KG1 (cell line): ENCODE measurements at places on chromosomes 7 and 10.

- no peak for DNase-seq
Measured at GRCh38 chr7:17530741-17531421, 232.4 kb downstream of the AHR start.

GRCh38 chr7:149838992-149839408, 825 bp downstream of the ZNF862 start:
- no peak for DNase-seq

DNA sequence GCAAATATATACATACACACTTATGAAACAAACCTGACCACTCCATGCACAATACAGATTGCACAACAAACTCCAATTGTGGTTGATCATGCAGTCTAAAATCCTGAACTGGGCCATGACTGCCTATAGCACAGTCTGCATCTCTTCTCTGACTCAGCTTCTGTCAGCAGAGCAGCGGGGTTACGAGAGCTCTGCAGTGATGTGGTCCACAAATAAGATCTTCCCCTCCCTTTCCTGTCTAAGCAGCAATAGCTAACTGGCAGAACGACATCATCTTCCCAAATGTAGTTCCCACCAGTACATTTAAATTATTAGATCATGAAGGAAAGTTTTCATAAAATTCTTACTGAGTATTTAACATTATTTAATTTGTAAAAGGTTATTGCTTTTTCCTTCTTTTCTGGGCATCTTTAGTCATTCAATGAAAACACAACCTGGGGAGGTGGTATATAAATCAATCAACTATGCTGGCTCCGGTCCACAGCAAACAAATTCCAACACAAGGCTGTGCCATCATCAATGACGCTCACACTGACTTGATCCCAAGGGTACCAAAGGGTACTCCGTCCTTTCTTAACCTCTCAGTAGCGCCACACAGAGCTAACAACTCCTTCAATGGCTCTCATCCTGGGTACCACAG, 17.1 kb downstream of the ARHGAP21 start:
- no peak for DNase-seq

GRCh38 chr10:50431133-50431532, 179.8 kb upstream of the ASAH2 start:
- DNase-seq = no peak

GRCh38 chr10:99535764-99536337, 3.1 kb downstream of the NKX2-3 start:
- no peak for DNase-seq

GRCh38 chr7:15158141-15158810, 255.7 kb upstream of the DGKB start:
- DNase-seq = no peak

- no peak for DNase-seq
Measured at GRCh38 chr10:61933859-61934555, 32.5 kb downstream of the ARID5B start.

GRCh38 chr10:129210876-129211275, 256.2 kb upstream of the MGMT start:
- DNase-seq = no peak

GRCh38 chr7:12619461-12620069, 49.0 kb downstream of the SCIN start:
- DNase-seq = no peak

- DNase-seq = no peak
Measured at GRCh38 chr10:101027106-101027720, 3.7 kb downstream of the PDZD7 start.

DNA sequence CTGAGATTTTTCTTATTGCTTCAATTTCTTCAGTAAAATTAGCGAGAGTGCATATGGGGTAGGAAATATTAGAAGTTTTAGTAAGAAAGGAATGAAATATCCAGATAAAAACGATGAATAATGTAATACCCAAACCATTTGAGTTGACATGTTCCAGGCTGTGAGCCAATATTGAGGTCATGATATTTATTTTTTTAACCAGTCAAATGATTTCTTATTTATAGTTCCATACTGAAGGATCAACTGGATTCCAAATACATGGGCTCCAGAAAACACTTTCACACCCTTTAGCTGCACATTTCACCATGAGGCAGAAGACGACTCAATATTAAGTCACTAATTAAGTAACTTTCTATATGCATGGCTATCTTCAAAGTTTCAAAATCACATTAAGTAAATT, 312.5 kb downstream of the PPP1R3A start:
- no peak for DNase-seq

GRCh38 chr10:47207281-47207615, 92.7 kb upstream of the GDF10 start:
- no peak for DNase-seq

DNA sequence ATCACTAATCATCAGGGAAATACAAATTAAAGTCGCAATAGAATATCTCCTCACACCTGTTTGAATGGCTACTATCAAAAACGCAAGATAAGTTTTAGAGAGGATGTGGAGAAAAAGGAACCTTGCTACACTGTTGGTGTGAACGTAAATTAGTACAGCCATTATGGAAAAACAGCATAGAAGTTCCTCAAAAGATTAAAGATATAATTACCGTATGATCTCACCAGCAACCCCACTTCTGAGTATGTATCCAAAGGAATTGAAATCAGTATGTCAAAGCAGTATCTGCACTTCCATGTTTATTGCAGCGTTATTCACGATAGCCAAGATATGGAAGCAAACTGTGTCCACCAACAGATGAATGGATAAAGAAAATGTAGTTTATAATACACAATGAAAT, 164.4 kb downstream of the ZNF365 start:
- DNase-seq = no peak

DNA sequence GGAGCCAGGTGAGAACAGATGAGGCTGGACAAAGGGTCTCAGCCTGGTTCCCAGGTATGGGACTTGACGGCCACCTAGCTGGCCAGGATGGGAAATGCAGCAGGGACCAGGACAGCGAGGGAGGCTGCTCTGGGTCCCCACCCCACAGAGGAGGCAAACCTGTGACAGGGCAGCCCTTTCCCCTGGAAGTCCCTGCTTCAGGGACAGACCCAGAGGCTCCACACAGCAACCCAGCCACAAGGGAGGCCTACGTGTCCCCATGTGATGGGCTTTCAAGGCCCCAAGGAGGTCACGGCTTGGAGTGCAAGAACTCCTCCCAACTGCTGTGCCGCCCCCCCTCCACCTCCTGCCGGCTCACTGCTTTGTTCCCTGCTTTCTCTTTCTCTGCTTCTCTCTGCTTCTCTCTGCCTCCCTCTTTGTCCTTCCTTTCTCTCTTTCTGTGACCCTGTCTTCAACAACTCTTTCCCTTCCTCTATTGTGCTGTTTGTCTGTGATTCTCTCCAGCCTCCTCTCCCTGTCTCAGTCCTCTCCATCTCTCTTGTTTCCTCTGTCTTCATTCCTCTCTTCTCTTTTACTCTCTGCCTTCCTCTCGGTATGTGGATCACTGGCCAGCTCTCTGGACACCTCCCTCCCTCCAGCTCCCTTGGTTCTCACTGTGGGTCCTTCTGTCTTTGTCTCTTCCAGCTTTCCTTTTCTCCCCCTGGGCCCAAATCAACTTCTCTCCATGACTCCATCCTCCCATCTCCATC, 9.6 kb upstream of the EIF5AL1 start:
- no peak for DNase-seq

GRCh38 chr7:360454-361100, 70.6 kb downstream of the FOXL3 start:
- no peak for DNase-seq

DNA sequence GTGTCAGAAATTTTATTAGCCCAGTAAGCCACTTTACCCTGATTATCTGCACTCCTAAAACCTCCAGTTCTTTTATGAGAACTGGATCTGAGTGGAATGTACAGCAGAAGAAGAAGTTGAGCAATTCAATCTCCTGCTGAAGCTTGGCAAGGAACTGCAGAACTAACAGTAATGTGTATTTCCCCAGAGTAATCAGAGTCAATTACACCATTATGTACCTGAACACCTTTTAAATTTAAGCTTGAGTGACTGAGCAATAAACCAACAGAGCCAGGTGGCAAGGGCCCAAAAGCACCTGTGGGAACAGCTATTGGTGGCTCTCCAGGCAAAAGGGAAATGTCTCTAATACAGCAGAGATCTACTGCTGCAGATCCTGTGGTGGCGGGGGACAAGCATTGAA, 40.1 kb upstream of the AKR1C2 start:
- no peak for DNase-seq

DNA sequence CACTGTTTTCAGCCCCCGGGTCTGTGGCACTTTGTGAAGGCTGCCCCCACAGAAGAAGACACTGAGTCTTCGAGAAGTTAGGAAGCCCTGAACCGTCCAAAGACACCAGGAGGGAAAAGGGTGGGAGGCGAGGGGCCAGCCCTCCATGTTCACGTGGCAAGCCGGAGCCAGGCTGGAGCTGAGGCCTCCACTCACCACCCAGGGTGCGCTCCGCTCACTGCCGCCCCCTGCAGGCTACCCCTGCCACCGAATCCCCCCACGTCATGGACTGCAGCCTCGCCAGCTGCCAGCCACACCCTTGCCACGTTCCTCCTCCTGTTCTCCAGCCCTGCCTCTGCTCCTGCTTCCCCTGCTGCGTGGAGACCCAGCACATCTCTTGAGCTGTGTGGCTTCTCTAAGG, 59.0 kb upstream of the EN2 start:
- DNase-seq = no peak

DNA sequence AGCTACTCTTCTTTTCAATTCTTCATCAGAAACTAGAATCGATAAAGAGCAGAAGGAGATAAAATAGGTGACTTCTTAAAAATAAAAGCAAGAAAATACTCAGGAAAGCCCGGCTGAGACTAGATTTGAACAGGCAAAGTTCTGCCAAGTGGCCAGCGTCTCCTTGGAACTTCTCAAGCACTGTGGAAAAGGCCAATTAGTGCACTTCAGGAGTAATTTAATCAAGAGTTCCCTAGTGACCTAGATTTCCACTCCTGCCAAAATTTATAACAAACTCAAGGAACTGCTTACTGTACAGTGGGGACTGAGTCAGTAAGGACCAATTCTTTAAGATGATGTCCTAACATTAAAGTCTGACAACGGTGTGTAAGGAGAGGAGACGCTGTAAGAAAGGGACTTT, 57.3 kb downstream of the CHCHD3 start:
- DNase-seq = no peak

GRCh38 chr10:18190840-18191239, 50.6 kb downstream of the CACNB2 start:
- no peak for DNase-seq

DNA sequence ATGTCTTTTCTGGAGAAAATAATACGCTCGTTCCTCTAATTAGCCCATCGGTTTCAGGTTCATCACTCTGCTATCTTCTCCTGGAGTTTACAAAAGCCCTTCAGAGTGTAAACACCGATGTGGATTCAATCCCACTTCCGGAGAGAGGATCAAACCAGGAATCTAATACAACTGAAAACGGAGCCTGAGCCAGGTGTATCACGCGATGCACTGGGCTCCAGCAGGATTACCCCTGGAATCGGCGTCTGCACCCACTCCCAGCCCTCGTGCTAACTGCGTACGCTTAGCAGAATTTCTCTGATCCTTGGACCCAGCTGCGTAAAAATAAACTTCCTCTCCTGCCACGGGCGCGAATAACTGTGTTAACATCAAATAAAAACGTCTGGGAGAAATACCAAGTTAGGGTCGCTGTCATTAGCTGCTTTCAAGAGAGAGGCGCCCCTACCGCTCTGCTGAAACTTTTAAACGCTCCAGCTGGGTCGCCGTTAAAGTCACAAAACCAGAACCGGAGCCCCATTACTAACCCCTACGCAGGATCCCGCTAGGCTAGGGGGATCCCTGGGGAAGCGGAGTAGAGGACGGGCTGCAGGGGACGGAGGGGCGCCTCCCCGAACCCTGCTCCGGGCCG, 502 bp downstream of the ZNF3 start:
- no peak for DNase-seq

DNA sequence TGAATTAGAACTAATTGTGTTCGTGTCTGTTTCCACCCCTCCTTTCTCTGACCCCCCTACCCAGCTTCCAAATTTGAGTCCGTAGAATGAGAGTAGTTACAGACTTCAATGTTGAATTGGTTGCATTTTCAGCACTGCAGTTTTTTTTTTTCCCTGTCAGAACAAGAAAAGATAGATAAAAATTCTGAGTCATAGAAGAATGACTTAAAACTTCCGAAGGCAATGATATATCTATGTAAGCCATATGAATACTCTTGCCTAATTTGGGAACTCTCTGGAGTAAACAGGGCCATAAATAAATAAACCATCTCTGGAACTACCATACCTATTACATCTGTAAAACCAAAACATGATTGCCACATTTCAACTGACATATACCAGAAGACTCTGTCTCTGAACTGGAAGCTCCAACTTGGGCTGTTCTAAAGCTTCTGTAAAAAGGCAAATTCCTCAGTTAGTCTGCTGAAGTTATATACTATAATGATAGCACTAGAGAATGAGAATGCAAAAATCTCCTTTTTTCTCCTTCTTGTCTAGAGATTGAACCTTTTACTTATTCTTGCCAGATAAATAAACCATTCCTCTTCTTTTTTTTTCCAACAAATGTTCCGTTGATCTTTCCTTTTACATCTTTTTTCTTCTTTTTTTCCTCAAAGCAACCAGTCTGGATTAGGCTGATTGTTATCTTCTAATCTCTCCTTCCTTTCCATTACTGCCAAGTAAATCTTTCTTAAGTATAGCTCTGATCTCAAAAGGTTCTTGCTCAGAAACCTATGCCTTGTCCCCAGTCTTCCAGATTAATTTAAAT, 23.5 kb downstream of the VCL start:
- no peak for DNase-seq

GRCh38 chr7:50267525-50268041, 36.9 kb upstream of the IKZF1 start:
- peak; percentile 44 for DNase-seq

DNA sequence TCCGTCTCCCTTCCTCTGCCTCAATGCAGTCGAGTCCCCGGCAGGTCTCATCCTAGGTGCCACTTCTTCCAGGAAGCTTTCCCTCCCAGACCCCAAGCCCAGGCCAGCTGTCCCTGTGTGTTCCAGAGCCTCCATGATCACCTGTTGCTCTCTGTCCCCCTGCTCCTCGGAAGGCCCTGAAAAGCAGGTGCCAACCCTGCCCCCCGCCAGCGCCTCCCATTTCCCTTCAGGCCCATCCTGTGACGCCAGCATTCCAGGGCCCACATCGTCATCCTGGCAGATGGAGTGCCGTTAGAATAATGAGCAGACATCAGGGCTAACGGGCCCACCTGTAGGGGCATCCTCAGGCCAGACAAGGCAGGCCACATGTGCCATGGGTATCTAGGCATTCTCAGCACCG, 253.0 kb upstream of the PPP2R2D start:
- DNase-seq = no peak

- no peak for DNase-seq
Measured at GRCh38 chr10:47451998-47452494, 31.9 kb downstream of the ANXA8 start.

GRCh38 chr7:44727158-44727936, 21.3 kb upstream of the ZMIZ2 start:
- DNase-seq = no peak
